ENCODE measurements at places on chromosomes 7 and 10.
A peak's percentile ranks its signal among the peaks of the same experiment; 100 is the strongest.

DNA sequence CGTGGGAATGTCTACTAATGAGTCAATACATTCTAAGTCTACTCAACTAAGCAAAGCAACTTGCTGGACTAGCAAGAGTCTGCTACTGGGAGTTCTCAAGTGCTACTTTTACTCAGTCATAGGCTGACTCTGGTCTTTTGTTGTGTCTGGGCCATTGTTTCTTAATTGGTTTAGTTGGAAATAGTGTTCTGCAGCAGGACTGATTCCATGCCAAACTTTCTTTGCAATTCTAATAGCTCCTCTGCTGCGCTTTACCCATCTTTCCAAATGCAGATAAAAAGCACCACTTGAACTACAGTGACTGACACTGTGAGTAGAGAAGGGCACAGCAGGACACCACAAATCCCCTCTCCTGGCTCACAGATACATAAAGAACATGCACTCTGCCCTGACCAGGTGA, 125.7 kb downstream of the CD36 start:
- DNase-seq = no peak

- DNase-seq = peak; percentile 67
These were observed 364 bp downstream of the ZNF518A start for GRCh38 chr10:96130326-96130995.

DNA sequence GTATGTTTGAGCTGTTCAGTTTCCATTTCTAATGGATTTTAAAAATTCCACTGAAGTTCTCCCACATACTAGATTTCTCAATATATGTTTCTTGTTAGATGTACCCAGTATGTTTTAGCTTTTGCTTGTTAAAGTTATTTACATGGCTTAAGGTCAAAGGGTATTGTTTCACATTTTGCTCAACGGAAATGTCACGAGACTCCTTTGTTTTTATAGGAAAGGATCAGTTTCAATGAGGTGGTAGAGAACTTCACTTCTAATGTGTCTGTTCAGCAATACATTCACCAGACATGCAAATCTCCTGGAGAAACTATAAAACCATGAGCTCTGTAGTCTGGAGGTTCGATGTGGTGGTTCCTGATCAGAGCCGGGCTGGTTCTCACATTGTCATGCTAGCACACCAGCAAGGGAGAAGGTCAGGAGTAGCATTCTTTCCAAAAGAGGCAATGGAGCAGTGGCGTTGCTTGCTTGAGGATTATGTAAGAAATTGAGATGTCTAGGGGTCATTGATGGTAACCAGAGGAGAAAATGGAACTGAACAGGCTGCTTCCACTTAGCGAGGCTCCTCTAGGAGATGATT, 114.0 kb downstream of the RAB18 start:
- no peak for DNase-seq

DNA sequence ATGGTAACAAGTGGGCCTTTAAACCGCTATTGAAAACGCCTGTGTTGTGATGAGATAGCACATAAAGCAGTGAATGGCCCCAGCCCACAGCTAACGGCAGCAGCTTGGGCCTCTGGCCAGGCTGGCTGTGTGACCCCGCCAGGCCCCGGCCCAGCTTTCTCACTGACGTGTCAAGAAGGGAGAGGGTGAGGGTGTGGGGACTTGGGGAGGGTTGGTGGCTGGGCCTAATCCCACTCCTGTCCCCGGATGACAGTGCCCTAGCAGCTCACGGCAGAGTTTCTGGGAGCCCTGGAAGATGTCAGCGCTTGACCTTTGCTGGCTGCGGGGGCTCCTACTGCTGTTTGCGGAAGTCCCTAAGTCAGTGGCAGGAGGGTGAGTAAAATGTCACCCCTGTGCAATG, 88.9 kb upstream of the SHH start:
- no peak for DNase-seq

GRCh38 chr10:118958984-118959925, 70.3 kb upstream of the NANOS1 start:
- no peak for DNase-seq

GRCh38 chr10:45461034-45461433, 87.0 kb downstream of the ALOX5 start:
- no peak for DNase-seq

DNA sequence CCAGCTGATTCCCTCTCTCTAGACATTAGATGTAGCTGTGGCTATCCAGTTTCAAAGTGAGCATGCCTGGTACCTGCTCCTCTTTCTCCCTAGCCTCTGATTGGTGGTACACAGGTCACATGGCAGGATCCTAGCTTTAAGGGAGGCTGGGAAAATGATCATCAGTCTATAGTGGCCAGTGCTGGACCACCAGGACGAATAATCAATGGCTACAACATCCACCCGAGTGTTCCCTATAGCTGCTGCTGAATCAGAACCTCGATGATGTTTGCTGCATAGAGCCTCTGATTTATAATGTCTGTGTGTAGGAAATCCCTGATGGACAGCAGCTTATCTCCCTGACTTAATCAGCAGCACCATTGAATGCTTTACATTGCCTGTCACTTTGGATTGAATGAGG, 28.9 kb upstream of the LMTK2 start:
- no peak for DNase-seq

GRCh38 chr10:19966751-19967150, 150.5 kb downstream of the PLXDC2 start:
- DNase-seq = no peak

DNA sequence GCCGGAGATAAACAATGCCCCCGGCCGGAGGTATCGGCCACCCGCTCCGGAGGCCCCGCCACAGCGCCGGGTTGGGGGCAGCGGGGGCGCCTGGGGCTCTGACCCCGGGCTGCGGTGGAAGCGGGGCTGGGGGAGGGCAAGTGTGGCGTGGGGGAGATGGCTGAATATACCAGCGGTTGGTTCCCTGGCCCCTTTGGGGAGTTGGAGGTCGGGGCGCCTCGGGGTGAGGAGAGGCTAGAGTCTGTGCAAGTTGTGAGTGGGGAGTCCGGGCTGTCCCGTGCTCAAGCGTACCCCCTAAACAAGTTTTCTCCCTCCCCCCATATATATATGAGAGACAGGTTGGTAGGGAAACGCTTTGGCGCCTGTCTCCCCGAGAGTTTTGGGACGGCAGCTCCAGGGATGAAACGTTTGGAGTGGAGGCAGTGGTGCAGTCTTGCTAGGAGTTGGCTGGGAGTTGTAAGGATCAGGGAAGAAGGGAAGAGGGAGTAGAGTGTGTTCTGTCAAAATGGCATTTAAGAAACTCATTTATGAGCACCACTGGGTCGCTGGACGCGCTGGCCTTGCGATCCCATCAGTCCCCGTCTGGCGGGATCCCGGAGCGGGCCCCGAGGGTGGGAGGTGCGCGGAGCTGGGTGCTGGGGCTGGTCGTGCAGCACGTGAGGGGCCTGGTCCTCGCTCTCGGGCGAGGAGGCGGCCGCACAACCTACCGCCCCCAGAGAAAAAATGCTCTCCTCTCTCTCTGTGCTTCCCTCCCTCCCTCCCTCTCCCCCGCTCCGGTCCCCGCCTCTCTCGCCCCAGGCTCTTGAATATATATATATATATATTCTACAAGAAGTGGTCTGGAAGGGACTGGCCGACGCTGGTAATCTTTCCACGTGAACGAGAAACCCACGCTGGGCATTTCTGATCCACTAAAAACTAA, 1.1 kb downstream of the TET1 start:
- DNase-seq = no peak

- DNase-seq = no peak
These were observed 141.1 kb downstream of the CDK14 start for GRCh38 chr7:90736968-90737939.

Data from activated CD4-positive, alpha-beta T cell treated with anti-CD3 and anti-CD28 coated beads, Interleukin-2, amount 50 U/mL, for 1 hour (primary cell).